ENCODE measurements at places on chromosomes 7 and 10.

DNA sequence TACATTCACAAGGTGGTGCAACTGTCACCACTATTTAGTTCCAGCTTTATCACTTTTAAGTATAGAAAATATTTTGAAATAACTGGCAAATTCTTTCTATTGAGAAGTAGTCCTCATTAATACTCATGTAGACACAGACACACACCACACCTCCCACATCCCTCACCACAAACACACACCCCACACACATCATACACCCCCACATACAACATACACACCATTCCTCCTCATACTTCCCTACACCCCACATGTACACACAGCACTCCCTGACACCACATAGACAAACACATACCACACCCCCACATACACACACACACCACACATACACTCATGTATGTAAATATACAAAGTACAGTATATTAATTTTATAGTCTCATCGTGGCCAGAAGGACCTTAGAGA lies 178.8 kb downstream of the LRMDA start:
- DNase-seq = no peak

- DNase-seq = no peak
Measured at GRCh38 chr7:1640376-1641172, 29.5 kb upstream of the ELFN1 start.

- DNase-seq = no peak
Measured at GRCh38 chr10:49435225-49435624, 39.3 kb upstream of the DRGX start.

DNA sequence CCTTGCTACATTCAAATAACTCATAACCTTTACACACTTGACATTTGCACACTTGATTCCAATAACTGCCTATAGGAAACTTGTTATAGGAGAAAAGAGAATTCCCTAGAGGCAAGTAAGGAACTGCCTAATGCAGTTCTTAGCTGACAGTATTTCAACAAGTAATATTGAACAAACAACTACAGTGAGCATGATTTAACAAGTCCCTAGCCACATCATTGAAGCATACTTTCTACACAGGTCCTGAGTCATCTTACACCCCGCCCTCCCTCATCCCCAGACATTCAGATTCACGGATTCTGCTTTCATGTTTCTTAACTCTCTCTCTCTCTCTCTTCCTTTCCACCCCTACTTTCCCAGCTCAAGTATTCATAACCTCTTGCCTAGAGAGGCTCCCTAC lies 153.5 kb downstream of the LSM5 start:
- DNase-seq = no peak

DNA sequence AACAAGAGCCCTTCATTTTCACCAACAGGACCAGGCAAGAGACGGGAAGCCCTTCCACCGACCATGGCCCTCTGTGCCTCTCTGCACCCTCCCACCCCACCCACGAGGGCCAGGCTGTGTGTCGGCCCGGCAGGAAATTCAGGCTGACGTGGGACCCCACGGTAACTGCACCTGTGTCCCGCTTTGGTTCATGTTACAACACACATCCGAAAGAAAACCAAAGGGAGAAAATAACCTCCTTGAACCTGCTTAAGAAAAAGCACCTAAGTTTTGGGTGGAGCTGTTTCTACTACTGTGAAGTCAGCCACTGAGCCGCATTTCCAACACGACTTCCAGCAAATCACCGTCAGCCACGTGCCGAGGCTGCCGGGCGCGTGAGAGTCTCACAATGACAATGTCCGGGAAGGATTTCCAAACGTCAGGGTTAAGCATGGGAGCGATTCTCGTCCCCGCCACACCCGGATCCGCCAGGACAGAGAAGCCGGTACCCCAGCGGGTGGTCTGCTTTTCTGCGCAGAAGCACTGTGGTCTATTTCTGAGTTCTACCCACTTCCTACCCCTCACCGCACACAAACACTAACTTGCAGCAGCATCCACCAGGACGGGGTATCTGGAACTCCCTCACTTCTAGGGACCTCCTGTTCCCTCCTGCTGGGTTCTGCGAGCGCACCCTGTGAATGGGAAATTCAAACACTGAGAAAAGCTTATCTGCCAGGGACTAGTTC lies 36.6 kb downstream of the AMZ1 start:
- no peak for DNase-seq

GRCh38 chr10:43047288-43047970 lies 29.4 kb upstream of the RET start:
- no peak for DNase-seq

GRCh38 chr10:114151486-114151885 lies 22.5 kb downstream of the CCDC186 start:
- no peak for DNase-seq

DNA sequence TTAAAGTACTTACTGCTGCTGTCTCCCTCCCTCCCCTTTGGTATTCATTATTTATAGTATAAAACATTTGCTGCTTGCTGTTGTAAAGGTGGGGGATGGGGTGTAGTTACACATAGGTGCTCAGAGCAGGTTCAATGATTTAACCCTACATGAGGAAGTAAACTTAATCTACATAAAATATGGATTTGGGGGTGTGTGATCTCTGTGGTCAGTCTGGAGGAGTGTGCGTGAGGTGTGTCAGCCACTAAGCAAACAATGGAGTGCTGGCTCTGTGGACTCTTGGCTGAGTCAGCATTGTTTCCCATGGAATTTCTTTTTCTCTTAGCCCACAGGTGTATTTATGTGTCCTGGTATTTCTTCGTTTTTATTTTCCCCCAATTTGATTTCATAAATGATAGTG lies 133.9 kb downstream of the AUTS2 start:
- no peak for DNase-seq

DNA sequence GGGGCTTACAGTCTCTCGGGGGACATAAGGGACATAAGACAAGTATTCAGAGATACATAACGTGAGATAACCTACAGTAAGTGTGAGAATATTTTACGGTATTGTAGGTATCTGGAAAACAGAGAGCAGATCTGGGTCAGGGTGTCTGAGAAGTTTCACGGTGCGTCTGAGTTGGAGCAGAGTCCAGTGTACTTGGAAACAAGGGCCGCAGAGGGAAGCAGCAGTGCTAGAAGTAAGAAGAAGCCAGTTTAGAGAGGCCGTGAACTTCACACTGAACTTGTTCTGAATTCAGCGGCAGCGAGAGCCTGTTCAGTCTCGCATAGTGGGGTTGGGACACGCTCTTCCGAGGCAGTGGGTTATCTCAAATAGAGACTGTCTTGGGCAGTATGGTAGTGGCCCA lies 85.5 kb downstream of the TAF3 start:
- DNase-seq = no peak

- no peak for DNase-seq
Measured at GRCh38 chr10:18767981-18768380, 108.8 kb downstream of the ARL5B start.

DNA sequence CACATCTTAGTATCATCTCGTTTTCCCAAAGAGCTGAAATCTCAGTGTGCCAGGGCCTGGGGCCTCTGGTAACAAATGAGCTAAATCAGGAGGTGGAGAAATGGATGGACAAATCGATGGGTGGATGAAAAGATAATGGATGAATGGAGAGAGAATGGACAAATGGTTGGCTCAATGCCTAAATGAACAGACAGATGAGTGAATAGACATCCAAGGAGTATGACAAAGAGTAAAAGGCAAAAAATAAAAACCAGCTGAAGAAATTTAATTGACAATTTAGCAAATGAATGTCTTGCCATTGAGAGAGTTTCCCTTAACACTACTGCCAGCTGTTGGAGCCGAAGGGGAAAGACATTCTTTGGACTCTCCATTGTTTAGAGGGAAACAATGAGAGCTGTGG lies 8.0 kb downstream of the SYCE1 start:
- no peak for DNase-seq

GRCh38 chr7:91045606-91046005 lies 218.6 kb upstream of the FZD1 start:
- no peak for DNase-seq

DNA sequence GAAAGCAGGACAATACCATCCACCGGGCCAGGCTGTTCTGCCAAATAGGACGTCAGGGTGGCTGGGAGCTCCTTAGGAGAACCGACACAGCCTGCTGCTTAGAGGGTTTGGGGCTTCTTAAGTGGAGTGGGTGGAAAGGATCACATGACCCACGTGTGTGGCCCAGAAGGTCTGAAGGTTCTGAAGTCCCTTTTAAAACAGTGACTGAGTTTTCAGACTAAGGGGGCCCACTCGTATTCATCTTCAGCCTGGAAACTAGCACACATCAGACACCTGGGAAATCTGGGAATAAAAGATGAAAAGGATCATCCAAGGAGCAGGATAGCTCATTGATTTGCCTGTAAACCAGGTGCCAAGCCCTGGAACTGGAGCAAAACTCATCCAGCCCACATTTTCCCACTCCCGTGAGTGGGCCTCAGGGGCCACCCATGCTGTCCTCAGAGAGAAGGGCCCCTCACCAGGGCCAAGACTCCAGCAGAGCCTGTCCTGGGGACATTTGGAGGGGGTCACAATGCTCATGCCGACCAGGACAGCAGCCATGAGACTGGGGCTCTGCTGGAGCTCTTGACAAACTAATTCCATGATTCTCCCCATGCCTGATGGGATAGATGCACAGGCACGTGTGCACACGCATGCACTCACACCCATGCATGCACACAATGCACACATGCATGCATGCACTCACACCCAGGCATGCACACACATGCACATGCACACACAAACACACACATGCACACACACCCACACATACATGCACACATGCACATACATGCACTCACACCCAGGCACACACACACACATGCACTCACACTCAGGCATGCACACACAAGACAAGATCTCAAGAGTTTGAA lies 168.8 kb upstream of the PPP2R2D start:
- no peak for DNase-seq

GRCh38 chr7:155763122-155763521 lies 49.1 kb downstream of the SHH start:
- DNase-seq = no peak

GRCh38 chr10:68218786-68219185 lies 13.1 kb downstream of the ATOH7 start:
- no peak for DNase-seq

DNA sequence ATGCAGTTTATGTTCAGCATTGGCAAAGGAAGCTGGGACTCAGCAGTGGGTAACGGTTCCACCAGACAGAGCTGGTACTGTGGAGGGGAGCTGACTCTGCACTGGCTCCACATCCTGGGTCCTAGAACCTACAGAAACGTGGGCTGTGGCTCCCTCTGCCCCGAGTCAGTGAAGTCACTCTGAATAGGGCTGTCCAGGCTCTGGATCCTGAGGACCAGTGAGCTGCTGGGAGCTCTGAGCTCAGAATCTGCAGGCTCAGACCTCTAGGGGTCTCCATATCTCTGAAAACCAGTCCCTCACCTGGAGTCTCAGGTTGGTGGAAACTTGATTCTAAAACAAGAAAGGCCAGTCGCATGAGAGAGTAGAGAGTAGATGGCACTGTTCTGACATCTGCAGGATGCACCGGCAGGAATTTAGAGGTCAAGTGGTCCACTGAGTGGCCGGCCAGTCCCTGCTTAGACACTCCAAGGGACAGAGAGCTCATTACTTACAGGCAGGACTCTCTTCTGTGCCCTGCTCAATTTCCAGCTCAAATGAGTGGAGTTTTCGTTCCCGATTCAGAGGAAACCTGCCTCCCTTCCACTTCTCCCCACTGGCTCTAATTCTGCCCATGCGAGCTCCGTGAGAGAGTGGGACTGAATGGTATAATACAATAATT lies 18.6 kb downstream of the NPFFR1 start:
- DNase-seq = no peak

GRCh38 chr10:12348294-12348869 lies 965 bp upstream of the CAMK1D start:
- no peak for DNase-seq

DNA sequence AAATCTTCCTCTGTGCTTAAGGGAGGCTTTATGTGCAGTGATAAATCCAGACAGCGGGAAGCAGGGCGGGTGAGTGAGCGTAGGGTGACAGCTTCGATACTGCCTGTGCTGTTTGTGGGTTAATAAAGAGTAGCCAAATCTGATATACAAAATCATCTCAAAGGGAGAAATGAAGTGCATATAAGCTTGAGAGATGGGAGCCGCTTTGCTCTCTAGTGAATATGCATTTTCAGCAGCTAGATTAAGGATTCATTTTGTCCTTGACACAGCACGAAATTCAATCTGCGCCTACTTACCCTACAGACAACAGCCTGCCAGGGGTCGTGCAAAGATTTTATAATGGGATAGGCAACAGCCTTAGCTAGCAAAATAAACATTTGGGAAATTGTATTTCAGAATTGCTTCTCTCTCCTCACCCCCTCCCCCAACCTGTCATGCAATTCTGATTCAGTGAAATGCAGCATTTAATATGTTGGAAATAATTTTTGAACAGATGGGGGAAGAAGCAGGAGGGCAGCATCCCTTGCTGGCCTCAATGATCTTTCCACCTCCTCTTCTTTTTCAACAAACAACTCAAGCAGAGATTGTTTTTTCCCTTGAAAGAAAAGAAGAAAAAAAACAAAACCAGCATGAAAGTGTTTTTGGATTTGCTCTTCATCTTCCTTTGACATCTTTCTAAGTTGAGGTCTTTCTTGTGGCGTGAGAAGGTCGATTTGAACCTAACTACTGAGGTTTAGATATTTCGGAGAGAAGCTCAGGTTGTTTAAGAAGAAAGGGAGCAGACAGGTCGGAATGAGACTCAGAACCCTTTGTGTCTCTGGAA lies 117.9 kb downstream of the AOAH start:
- DNase-seq = no peak

- DNase-seq = no peak
Measured at GRCh38 chr10:106900016-106900652, 264.4 kb downstream of the SORCS1 start.

GRCh38 chr10:29757551-29758297 lies 123.0 kb upstream of the SVIL start:
- DNase-seq = no peak

DNA sequence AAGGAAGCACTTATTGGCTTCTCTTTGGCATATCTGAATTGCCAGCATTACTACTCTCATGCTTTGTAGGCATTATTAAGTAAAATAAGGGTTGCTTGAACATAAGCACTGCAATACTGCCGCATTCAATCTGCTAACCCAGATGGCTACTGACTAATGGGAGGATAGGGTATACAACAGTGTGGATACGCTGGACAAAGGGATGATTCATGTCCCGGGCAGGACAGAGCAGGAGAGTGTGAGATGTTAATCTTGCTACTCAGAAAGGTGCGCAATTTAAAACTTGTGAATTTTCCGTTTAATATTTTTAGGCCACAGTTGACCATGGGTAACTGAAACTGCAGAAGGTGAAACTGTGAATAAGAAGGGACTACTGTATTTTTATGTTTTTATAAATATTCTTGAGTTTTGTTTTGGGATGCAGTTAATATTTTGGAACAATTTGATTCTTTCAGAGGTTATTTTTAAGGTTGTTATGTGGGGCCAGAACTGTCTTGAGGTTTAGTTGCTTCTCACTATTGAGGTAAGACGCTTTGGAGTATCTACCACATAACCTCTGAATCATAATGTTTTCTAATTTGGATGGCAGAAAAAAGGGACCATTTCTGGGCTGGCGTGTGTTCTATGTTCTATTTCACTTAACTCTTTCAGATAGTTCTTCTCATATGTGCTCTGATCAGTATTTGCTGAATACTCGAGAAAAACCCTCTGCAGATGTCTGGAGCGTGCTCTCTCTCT lies 75.7 kb upstream of the SYPL1 start:
- DNase-seq = no peak

- no peak for DNase-seq
Measured at GRCh38 chr10:11131112-11131639, 113.5 kb downstream of the CELF2 start.

- no peak for DNase-seq
Measured at GRCh38 chr7:132705146-132705545, 128.9 kb upstream of the PLXNA4 start.
